ENCODE measurements at places on chromosomes 2 and 18.
A peak's percentile ranks its signal among the peaks of the same experiment; 100 is the strongest.

DNA sequence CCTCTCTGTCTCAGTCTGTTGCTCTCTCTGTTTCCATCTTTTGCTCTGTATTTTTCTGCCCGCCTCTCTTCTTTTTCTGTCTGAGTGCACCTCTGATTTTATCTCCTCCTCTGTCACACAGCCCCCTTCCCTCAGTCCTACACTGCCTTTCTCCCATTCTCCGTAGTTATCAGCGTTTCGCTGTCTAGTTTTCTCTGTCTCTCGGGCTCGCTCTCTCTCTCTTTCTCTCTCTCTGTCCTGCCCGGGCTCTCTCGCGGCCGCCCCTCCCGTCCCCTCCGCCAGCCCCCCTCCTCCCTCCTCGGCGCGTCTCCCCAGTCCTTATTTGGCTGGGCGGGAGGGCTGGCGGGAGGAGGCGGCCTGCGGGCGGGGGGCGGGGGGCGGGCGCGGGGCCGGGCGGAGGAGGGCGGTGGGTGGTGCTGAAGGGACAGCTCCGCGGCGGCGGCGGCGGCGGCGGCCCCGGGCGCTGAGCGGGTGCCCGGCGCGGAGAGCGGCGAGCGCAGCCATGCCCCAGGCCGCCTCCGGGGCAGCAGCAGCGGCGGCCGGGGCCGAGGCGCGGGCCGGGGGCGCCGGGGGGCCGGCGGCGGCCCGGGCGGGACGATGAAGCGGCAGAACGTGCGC lies at the start of gene KCNK3:
KCNK3 (plus strand) TSS at position 444 of the 618 bp plus-strand sequence; CDS start at position 598, 154 bp downstream.
- peak; percentile 64 for DNase-seq

DNA sequence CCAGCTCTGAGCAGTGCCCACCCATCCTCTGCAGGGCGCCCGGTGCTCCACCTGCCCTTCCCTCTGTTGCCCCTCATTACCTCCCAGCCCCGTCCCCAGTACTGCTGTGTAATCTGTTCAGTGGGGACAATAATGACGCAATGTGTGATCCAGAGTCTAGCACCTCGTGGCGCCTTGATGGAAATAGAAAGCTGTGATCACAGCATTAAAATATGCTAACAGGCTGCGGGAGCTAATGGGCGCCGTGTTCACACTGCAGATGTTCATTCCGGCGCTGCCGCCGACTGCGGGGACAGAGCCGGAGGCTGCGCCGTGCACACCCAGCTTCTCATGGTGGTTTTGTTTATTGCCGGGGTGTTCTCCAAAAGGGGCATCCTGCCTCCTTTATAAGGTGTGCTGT lies 235.2 kb downstream of the LDLRAD4 start:
- DNase-seq, result no peak

- DNase-seq, result no peak
These were observed 32.3 kb downstream of the CWC22 start for GRCh38 chr2:179974761-179975160.

- DNase-seq, result no peak
These were observed 11.4 kb upstream of the NR4A2 start for GRCh38 chr2:156343940-156344301.

- DNase-seq, result no peak
These were observed 12.4 kb upstream of the TANK start for GRCh38 chr2:161147856-161148255.

GRCh38 chr2:231521-232185 lies 32.2 kb downstream of the SH3YL1 start:
- no peak for DNase-seq

DNA sequence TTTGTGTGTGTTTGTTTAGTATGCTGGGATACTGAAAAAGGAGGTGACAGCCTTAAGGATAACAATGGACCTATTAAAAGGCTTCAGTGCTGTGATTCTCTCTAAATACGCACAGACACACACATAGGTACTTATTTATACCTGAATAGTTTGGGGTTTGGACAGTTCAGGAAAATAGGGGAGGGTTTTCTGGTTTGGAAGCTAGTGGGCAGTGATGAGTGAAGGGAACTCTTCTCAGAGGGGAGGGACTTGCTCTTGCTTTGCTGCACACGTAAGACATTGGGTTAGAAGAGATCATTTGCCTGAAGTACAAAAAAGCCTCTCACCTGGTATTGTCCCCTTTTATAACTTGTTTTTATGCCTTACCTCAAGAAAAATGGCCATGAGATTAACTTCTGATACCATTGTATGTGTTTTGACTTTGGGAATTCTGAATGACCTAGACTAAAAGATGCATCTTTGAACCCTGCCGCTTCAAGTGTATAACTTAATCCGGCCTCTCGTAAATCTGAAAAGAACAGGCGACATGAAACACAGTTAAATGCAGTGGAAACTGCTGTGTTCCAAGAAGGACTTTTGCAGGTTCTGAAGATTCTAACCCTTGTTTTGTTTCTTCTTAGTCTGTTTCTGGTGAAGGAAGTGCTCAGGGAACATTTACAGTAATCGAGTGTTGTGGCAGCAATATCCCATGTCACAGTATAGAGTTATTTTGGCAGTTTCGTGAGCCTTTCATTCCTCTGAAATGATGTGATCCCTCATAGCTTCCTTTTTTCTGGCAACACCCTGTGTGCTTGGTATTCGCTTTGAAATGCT lies 2.5 kb downstream of the CRIM1 start:
- DNase-seq, result no peak

DNA sequence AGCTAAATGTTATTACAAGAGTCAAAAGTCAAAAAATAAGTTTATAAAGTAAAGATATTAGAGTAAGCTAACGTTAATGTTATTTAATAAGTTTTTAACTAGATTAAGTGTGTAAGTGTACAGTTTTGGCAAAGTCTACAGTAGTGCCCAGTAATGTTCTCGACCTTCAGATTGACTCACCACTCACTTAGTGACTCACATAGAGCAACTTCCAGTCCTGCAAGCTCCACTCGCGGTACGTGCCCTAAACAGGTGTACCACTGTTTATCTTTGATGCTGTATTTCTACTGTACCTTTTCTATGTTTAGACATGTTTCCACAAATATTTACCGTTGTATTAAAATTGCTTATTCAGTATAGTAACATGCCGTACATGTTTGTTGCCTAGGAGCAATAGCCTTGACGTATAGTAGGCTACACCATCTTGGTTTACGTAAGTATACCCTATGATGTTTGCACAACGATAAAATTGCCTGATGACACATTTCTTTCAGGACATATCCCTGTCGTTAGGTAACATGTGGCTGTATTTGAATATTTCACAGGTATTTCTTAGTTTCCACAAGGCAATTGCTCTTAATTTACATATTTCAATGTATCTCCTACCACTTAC lies 1641.9 kb upstream of the PIK3C3 start:
- no peak for DNase-seq

- peak; percentile 77 for DNase-seq
These were observed 50.1 kb downstream of the GREB1 start for GRCh38 chr2:11583840-11584524.

- DNase-seq, result no peak
These were observed 924.7 kb downstream of the SUCLG1 start for GRCh38 chr2:83534416-83534815.

DNA sequence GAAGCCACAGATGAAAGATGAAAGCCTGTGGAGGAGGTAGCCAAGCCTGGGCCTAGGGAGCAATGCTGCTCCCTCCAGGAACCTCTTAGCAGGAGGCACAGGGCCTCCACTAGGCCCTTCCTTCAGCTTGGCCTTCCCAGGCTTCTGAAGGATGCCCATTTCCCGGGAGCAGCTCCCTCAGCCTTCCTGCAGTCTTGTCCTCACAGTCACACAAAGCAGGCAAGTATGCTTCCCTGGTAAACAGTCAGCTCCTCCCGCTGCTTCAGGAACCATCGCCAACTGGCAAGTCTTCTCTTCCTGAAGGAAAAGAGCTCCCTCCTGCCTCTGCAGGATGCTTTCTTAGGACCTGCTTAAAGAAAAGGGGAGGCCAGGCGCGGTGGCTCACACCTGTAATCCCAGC lies 53.2 kb downstream of the SMAD7 start:
- no peak for DNase-seq

DNA sequence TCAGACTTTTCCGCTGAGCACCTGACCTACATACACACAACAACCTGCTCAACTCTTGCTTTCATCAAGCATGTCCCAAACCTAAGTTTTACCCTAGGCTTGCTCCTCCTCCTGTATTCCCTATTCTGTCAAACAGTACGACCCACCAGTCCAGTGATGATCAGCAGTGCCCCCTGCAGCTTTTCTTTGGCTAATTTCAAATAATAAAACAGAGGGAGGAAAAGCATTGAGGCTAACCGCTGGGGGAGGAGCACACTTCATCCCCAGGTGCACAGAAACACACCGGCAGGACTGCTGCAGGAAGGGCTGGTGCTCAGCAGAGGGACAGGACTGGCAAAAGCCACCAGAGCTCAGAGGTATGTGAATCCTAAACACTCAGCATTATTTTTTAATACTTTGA lies 21.2 kb downstream of the E2F6 start:
- no peak for DNase-seq

DNA sequence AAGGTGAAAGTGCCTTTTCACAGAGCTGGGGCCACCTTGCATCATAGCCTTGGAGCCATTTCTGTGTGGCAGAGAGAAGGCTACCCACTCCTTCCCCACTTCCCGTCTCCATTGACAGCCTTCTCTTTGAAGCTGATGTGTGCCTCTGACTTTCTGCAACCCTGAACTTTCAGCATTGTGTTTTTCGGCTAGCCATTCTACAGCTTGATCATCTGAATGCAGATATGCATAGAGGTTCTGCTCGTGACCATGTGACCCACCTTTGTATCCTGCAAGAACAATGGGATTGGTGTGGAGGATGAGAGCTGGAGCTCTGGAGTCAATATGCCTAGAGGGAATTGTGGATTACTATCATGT lies 69.1 kb upstream of the KCNE4 start:
- DNase-seq, result no peak

- DNase-seq, result no peak
These were observed 717.2 kb downstream of the TRIB2 start for GRCh38 chr2:13433954-13434353.

GRCh38 chr2:10501451-10501961 lies 53.4 kb upstream of the ODC1 start:
- no peak for DNase-seq

- DNase-seq, result peak; percentile 86
These were observed 16.9 kb downstream of the LCT start for GRCh38 chr2:135820003-135820618.

- no peak for DNase-seq
These were observed 105.0 kb downstream of the NEDD4L start for GRCh38 chr18:58148954-58149471.

DNA sequence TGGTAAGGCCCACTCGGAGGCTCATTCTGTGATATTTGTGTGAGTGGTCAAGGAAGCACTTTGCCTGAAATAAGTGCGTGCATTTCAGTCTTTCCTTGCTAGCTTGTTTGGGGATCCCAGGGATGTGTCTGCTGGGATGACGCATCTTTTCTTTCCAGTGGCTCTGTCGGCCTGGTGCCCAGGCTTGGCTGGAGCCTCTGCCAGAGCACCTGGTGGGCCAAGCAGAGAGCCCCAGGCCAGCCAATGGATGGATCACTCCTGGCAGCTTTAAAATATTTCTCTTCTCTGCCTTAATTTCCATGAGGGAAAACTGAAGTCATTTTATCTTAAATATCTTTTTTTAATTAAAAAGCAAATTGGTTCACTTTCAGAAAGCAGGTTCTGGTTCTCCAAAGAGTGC lies 501.8 kb upstream of the HS6ST1 start:
- no peak for DNase-seq

GRCh38 chr18:24677011-24677410 lies 216.6 kb downstream of the HRH4 start:
- no peak for DNase-seq

GRCh38 chr2:32798829-32799228 lies 147.9 kb upstream of the LTBP1 start:
- no peak for DNase-seq

DNA sequence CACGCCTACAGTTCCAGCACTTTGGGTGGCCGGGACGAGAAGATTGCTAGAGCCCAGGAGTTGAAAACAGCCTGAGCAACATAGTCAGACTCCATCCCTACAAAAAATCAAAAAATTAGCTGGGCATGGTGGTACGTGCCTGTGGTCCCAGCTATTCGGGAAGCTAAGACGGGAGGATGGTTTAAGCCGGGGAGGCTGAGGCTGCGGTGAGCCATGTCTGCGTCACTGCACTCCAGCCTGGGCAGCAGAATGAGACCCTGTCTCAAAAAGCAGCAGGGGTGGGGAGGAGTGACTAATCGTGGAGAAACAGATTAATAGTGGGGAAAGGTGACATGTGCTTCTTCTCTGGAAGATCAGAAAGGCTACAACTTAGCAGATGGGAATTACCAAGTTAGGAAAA lies 58.1 kb upstream of the GPC1 start:
- no peak for DNase-seq

- DNase-seq, result no peak
These were observed 126.2 kb upstream of the CAPN13 start for GRCh38 chr2:30933496-30933895.

GRCh38 chr18:60040971-60041370 lies 141.2 kb downstream of the PMAIP1 start:
- DNase-seq, result no peak

DNA sequence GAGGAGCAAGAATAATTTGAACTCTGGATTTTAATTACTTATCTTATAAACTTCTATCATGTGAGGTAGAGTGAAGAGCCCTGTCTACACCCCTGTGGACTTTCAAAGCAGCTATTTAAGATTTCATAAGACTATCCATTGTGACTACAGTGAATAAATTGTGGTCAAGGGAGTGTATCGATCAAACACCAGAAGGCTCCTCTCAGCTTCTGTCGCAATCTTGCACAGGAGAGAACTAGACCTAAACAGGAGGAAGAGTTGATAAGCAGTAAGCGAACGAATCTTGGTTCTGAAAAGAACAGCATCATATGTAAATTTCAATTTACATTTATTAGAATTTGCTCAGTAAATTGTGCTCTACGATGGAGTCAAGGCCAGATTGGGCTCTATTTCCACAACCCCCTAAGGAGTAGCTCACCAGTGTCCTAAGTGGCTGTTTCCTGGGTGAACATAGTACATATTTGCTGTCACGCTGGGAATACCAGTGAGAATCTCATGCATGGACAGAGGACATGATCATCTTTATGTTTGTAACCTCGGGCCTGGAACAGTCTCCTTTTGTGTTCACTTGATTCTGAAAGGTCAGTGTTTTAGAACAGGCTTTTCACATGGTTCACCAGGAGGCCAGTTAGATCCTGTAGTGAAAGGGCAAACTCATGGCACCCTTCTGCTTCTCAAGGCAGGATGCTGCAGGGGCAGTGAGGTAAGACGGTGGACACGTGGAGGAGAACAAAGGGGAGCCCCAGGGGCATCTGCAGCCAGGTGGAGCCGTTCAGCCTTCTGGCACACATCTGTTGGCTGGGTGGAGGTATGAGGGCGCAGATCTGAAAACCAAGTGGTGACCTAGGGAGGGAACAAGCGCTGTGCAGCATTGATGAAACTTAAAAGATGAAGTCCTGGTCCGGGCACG lies 33.3 kb downstream of the NPAS2 start:
- no peak for DNase-seq

GRCh38 chr2:100182494-100183361 lies 40.3 kb upstream of the AFF3 start:
- DNase-seq, result no peak

GRCh38 chr2:74138600-74139323 lies 8.9 kb downstream of the BOLA3 start:
- no peak for DNase-seq

All from activated naive CD4-positive, alpha-beta T cell treated with anti-CD3 and anti-CD28 coated beads, Interleukin-2, amount 10 ng/mL, durations not matched to agents 7 days and 5 days (primary cell).